ENCODE measurements at places on chromosomes 6 and 20.

DNA sequence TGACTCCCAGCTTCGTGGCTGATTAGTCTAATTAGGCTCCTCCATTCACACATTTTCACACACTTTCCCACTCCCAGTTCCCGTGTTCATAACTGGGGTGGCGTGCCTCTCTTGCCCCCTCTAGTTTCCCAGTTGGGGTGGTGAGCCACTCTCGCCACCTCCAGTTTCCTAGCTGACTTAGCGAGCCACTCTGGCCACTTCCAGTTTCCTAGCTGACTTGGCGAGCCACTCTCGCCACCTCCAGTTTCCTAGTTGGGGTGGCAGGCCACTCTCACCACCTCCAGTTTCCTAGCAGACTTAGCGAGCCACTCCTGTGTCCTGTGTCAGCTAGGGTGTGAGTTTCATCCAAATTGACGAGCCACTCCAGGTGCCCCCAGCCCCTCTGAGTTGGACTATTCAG lies 7.4 kb upstream of the GMPR start:
- DNase-seq: no peak

DNA sequence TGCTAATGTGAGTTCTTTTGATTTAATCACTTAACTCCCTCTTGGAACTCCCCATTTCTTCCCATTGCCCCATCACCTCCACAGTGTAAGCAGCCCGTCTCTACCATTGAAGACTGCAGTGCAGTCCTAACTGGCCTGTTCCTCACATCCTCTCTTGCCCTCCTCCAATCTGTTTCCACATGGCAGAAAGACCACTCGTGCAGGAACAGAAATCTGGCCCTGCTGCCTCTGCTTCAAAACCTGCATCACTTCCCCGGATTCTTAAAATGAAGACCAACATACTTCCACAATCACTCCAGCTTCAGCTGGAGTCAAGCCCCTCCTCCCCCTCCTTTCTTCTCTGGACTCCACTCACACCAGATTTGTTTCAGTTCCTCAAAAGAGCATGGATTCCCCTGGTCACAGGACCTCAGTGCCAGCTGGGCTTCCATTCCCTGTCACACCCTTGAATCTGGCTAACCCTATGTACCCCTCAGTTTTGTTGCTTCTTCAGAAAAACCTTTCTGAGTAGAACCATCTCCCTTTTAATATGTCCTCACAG lies 802.3 kb downstream of the MAFB start:
- no peak for DNase-seq

GRCh38 chr6:57247603-57248002 lies 25.5 kb upstream of the RAB23 start:
- no peak for DNase-seq

DNA sequence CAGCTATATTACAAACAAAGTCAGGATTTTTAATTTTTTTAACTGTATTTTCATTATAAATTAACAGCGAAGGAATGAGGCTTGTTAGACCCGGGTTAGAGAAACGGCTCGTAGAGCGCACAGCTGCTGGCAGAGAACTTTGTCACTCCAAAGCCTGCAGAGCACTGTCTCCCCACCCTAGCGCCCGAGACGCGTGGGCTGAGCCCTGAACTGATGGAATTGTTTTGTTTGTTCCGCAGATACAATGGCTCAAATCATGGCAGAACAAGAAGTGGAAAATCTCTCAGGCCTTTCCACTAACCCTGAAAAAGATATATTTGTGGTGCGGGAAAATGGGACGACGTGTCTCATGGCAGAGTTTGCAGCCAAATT lies 810 bp downstream of the LAMP5 start:
- no peak for DNase-seq

DNA sequence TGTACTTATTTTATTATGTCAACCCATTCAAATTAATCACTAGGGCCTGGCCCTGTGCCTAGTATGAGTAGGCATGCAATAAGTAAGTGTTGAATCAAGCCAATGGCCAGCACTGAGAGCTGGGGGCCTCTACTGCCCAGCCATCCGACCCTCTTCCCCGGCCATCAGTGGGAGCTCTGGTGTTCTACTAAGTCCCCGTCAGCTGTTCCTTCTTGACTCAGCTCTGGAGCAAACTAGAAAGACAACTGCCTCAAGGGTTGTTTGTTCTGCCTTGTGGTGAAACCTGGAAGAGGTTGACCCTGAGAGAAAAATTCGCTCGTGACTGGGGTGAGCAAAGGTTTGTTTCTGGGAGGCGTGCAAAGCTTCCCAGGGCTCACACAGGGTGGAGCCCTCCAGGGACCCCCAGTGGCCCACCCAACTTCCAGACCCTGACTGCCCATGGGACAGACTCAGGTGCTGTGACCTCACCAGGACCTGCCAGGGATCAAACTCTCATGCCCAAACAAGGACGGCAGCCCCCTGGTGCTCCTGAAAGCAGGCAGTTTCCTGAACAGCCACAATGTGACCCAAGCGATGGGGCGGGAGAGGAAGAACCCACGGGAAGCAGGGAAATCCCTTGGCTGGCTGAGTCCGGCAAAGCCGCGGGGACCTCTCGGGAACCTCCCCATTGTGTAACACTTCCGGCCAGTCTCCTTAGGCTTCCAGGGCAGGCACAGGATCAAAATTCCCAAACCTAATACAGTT lies 50.4 kb downstream of the BANF2 start:
- no peak for DNase-seq

DNA sequence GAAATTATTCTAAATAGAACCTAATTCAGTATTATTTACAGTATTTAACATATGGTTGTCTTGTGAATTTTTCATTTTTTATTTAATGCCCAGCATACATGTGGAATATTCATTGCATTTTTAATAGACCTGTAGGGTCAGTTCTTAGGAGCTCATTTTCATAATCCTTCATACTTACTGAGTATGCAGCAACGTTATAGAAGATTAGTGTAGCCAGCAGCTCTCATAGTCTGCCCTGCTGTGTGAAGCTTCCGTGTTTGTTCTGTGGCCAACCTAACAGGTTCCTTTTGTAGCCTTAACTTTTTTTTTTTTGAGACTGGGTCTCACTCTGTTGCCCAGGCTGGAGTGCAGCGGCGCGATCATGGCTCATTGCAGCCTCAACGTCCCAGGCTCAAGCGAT lies 261.4 kb downstream of the ARID1B start:
- no peak for DNase-seq

DNA sequence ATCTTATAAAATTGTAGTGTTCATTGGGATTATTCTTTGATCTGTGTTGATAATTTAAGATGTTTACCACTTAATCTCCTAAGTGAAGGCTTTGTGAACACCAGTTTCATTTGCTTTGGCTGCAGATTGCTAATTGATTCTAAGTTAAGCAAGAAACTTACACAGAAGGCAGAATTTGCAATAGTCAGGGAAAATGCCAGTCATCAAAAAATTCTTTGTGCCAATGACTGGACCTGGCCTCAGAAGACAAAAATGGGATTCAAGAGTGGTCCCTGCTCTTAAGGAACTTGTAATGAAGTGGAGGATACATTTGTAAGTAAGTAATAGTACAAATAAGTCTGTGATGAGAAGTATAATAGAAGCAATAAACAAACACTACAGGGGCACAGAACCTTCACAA lies 63.3 kb upstream of the EXOC2 start:
- DNase-seq: no peak
